T-helper 1 cell treated with Interleukin-12 subunit alpha and Interleukin-12 subunit beta and Interleukin-4 antibody, amounts not matched to agents 30 ng/mL and 1 ng/mL, for 36 hours (primary cell): ENCODE measurements at places on chromosomes 13 and 19. TPM values are rescaled to one million over a fixed set of nuclear protein-coding genes. Genes with fewer than 3 reads are reported as not detected.

The CACNG7 gene
- total RNA-seq, result not detected in 2 replicates

The SOX1 gene
- total RNA-seq, result not detected in 2 replicates

The ZNF296 gene
- 1.8 and 2.3 TPM in 2 replicates for total RNA-seq

The ZNF763 gene
- 1.1 and 1.7 TPM in 2 replicates for total RNA-seq

The TMTC4 gene
- 19.6 and 21.0 TPM in 2 replicates for total RNA-seq

The CDC16 gene
- total RNA-seq, result 78.5 and 79.1 TPM in 2 replicates

The NANOS3 gene
- total RNA-seq, result 0.98 and 1.0 TPM in 2 replicates

The KLHL1 gene
- total RNA-seq, result not detected in 2 replicates

The CYP2F1 gene
- not detected in 2 replicates for total RNA-seq

The COX6B2 gene
- 0.44 and 0.51 TPM in 2 replicates for total RNA-seq

The AMH gene
- total RNA-seq, result 3.6 and 5.4 TPM in 2 replicates

The KLK15 gene
- total RNA-seq, result not detected in 2 replicates

The IZUMO1 gene
- total RNA-seq, result not detected in 2 replicates

The SLC25A41 gene
- 0.32 and 0.44 TPM in 2 replicates for total RNA-seq

The FCER2 gene
- total RNA-seq, result not detected in 2 replicates

The CGB5 gene
- not detected in 2 replicates for total RNA-seq

The RYR1 gene
- total RNA-seq, result 2.3 and 2.9 TPM in 2 replicates

The PCDH17 gene
- total RNA-seq, result not detected in 2 replicates

The OR10H1 gene
- 0.05 TPM in 1 of 2 replicates, not detected in the other for total RNA-seq

The ZNF772 gene
- 3.3 and 4.5 TPM in 2 replicates for total RNA-seq

The PGLYRP2 gene
- total RNA-seq, result 0.25 and 0.34 TPM in 2 replicates

The C3 gene
- total RNA-seq, result 8.3 and 8.9 TPM in 2 replicates

The IFNL1 gene
- total RNA-seq, result not detected in 2 replicates

The VMAC gene
- 10.0 and 10.7 TPM in 2 replicates for total RNA-seq

The C1QTNF9B gene
- total RNA-seq, result not detected in 2 replicates

The KANK2 gene
- 0.64 and 2.2 TPM in 2 replicates for total RNA-seq

The PCDH20 gene
- not detected in 2 replicates for total RNA-seq

The MAG gene
- 0.32 TPM in 1 of 2 replicates, not detected in the other for total RNA-seq

The SERTAD1 gene
- total RNA-seq, result 13.9 and 14.3 TPM in 2 replicates

The PRMT1 gene
- 186 and 189 TPM in 2 replicates for total RNA-seq

The APC2 gene
- 0.15 and 0.29 TPM in 2 replicates for total RNA-seq

The APLP1 gene
- total RNA-seq, result 1.7 and 3.6 TPM in 2 replicates

The SGCG gene
- total RNA-seq, result not detected in 2 replicates

The IGFL1 gene
- total RNA-seq, result not detected in 2 replicates

The GNA15 gene
- total RNA-seq, result 140 TPM in 2 replicates
